ENCODE measurements at places on chromosomes 12 and 14.

DNA sequence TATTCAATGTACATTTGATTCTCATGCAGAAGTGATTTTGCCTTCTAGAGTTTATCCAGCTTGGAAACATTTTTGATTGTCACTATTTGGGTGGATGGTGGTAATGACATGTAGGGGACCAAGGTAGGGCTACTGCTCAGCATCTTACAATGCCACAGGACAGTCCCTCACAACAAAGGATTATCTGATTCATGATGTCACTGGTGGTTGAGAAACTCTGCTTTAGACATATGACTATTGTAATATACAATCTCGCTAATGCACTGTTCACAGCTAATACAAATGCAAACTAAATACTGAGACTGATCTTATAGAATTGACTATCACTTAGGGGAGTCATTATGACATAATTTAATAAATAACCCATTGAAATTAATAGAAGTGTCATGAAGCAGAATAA lies 60.4 kb upstream of the BTG1 start:
- DNase-seq: no peak

DNA sequence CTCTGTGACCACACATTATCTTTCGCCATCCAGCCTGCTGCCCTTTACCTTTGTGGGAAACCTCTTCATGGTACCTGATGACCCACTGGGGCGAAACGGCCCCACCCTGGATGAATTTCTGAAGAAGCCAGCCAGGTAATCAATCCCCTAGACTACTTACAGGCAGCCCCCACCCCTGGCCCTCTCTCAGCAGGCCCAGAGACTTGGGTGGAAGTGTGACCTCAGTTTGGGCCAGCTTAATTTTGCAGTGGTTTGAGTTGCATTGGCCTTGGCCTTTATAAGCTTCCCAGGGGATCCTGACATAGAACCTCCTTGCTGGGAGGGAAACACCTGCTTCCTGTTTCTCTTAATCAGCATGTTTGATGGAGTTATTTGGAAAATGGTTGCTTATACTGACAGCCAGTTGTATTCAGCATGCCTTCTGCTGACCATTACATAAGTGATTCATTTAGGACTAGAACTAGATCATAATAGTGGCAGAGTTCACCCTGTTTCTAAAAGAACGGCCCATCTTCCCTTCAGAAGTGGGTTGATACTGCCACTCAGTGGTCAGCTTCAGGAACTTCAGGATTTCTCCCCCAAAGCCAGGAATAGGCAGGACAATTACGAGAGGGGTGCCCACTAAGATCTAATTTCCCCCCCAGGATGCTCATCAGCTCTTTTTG lies 6.1 kb downstream of the SDR39U1 start:
- DNase-seq: peak; percentile 93

DNA sequence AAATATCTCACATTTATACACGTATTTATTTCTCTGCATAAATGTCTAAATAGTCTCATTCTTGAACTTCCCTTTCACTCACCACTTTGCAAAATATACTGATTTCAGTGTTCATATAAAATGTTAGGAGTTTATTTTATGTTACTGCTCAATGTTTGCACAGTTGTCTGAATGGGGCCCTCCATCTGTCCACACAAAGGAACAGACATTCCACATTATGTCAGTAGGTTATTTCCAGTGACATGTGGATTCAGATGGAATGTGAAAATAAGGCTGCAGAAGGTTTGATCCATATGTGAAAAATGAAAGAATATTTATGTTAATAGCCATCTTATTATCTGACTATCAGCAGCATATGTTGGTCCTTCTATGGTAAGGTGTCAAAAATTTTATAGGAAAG lies 994.4 kb upstream of the SEL1L start:
- no peak for DNase-seq

DNA sequence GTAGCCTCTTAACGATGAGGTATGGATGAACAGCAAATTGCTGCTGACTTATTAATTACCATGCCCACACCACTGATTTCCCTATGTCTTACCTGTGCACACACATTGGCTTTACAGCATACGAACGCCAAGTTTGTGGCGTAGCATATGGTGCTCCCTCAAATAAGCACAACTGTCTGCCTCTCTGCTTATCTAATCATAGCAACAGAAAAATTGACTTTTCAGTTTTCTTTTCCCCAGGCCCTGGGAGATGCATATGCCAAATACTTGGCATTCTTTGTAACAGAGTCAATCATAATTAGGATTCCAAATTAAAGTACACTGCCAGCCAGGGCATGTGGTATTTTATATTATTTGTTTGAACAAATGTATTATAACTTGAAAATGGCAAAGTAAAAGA lies 625.5 kb downstream of the DIO2 start:
- DNase-seq: no peak

- DNase-seq: no peak
Measured at GRCh38 chr14:59925797-59926196, 5.9 kb downstream of the LRRC9 start.

- no peak for DNase-seq
Measured at GRCh38 chr12:97701901-97702300, 239.3 kb downstream of the RMST start.

GRCh38 chr12:45629292-45629691 lies 100.2 kb upstream of the ARID2 start:
- DNase-seq: no peak

DNA sequence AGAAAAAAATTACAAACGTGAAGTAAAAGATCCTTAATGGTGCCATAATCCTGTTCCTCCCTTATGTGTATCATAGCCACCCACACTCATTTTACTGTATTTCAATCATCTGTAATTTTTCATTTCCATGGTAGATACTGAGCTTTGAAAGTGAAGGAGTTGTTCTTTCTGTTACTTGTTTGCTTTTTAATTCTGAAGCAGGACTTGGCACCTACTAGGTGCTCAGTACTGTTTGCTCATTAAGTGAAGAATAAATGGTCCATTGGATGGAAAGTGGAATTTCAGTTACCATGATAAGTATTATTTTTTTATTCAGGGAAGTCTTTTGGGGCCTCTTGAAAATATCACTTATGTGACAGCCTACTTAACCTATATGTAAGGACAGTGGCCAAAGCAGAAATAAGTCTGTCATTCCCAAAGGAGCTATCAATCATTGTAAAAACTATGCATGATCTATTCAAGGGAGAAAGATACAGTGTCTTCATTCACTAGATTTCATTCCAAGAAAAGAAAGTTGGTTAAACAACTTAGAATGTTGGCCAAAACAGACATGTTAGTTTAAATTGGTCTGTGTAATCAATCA lies 1244.4 kb upstream of the SEL1L start:
- no peak for DNase-seq

DNA sequence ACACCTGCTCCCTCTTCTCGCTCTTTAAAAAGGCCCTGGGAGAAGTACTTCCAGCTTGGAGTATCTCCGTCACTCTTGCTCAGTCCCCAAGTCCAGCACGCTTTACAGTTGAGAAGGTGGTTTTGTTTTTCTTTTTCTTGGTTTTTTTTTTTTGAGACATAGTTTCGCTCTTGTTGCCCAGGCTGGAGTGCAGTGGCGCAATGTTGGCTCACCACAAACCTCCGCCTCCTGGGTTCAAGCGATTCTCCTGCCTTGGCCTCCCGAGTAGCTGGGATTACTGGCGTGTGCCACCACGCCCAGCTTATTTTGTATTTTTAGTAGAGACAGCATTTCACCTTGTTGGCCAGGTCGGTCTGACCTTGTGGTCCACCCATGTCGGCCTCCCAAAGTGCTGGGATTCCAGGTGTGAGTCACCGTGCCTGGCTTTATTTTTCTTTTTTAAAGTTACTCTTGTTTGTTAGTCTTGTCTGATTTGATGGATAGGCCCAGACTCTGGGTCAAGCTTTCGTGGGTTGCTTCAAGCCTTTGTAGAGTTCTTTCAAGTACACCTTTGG lies 1.9 kb downstream of the TDRD9 start:
- DNase-seq: no peak

DNA sequence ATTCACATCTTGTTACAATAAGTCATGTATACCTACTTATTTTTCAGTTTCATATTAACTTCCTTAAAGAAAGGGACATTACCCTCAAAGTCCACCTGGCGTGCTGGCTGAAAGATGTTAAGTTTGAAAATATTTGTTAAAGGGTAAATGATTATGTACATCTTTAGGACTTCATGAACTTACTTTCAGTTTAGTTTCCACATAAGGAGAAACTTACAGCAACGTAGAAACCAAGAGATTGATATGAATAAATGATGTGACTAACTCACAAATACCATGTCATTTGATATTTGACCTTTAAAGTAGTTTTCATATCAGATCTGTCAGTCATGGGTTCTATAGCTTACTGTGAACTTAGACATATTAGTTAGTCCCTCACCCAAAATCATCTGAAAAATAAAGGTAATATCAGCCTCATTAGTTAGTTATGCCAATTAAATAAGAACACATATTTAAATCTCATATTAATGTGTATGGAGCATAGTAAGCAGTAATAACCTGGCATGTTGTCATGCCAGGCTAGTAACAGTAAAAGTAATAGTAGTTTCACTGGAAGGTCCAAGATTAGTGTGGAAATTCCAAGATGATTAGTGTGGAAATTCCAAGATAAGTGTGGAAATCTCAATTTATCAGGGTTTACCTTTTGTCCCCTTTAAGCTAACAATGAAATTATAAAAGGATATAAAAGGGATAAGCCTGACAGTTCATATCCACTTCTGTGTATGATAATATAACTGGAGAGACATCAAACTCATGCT lies 1.9 kb upstream of the CLEC2D start:
- DNase-seq: no peak

DNA sequence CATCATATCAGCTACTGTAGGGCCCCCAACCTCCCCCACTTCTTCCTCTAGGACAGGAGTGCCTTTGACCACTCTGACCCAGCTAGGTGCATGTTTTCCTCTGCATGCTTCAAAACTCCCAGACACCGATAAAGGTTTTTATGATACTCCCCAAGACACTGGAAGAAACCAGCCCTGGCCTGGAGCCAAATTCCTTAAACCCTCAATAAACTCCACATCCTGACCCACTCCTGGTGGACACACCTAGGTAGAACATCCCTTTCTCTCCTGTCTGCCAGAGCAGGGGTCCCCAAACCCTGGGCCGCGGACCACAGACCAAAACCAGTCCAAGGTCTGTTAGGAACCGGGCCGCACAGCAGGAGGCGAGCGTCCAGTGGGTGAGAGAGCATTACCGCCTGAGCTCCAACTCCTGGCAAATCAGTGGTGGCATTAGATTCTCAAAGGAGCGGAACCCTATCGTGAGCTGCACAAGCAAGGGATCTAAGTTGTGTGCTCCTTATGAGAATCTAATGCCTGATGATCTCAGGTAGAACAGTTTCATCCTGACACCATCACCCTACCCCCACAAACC lies 49.6 kb downstream of the NT5DC3 start:
- no peak for DNase-seq

GRCh38 chr14:89089330-89089729 lies 264.9 kb downstream of the TTC8 start:
- no peak for DNase-seq

DNA sequence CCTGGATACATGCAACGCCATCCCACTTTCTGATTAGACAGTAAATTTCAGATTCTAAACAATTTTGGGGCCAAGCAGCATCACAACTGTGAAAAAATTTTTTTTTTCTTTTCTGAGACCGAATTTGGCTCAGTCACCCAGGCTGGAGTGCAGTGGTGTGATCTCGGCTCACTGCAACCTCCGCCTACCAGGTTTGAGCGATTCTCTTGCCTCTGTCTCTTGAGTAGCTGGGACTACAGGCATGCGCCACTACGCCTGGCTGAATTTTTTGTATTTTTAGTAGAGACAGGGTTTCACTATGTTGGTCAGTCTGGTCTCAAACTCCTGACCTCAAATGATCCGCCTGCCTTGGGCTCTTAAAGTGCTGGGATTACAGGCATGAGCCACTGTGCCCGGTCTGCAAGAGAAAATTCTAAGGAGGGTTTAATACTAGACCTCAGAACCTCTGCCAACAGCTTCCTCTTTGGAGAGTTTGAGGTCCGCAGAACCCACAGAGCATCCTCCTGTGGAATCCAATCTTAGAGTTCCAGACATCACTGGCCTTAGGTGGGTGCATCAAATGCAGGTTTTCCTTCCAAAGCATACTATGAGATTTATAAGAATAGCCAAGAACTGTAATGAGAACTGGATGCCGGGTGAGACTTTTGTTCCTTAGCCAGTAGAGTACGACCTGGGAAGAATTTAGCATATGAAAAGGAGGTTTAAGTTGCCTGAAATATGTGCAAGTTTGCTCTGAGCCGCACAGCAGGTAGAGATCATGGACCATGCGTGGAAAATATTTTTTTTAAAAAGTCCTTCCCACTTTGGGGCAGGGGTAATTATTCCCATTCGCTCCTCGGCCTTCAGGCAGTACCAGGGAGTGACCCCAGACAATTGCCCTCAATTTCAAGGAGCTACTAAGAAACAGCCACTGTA lies 7.8 kb upstream of the PHC1 start:
- no peak for DNase-seq

DNA sequence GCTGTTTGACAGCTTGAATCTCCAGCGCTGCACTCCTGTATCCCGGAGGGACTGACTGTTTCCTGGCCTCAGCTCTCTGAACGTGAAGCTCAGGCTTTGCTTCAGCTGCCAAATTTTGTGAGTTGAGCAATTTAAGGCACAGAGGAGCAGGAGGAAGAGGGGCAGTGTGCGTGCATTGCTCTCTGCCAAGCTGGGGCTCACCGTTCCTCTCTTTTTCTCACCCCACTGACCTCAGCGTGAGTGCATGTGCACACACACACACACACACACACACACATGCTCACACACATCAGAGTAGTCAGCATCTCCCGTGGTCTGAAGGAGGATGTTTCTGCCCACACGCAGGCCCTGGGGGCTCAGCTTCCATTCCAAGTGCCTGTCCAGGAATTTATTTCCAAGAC lies 27.8 kb upstream of the BDKRB2 start:
- no peak for DNase-seq

All from esophagus muscularis mucosa (tissue), 4 donors.